ENCODE measurements at places on chromosomes 16 and 17. TPM values are rescaled to one million over a fixed set of nuclear protein-coding genes. Genes with fewer than 3 reads are reported as not detected.

The CIBAR2 gene
- total RNA-seq = not detected

The KRTAP9-3 gene
- not detected for total RNA-seq

GRCh38 chr17:4887581-4887980 lies 11.8 kb upstream of the C17orf107 start:
- H3K4me1 ChIP-seq = no peaks in the 10 kb centered on the region
- DNase-seq = peak; percentile 25
- H3K4me3 ChIP-seq = no peak overlapping the region
- peaks cover 45% of the 10 kb centered on the region for H3K36me3 ChIP-seq

GRCh38 chr16:78130083-78130608 lies 30.7 kb downstream of the WWOX start:
- H3K4me1 ChIP-seq = peaks cover 7% of the 10 kb centered on the region
- peaks cover 6% of the 10 kb centered on the region for H3K27me3 ChIP-seq
- no peak for DNase-seq
- no peak overlapping the region for H3K27ac ChIP-seq
- H3K4me3 ChIP-seq = no peak overlapping the region
